ENCODE measurements at places on chromosomes 4 and X.

DNA sequence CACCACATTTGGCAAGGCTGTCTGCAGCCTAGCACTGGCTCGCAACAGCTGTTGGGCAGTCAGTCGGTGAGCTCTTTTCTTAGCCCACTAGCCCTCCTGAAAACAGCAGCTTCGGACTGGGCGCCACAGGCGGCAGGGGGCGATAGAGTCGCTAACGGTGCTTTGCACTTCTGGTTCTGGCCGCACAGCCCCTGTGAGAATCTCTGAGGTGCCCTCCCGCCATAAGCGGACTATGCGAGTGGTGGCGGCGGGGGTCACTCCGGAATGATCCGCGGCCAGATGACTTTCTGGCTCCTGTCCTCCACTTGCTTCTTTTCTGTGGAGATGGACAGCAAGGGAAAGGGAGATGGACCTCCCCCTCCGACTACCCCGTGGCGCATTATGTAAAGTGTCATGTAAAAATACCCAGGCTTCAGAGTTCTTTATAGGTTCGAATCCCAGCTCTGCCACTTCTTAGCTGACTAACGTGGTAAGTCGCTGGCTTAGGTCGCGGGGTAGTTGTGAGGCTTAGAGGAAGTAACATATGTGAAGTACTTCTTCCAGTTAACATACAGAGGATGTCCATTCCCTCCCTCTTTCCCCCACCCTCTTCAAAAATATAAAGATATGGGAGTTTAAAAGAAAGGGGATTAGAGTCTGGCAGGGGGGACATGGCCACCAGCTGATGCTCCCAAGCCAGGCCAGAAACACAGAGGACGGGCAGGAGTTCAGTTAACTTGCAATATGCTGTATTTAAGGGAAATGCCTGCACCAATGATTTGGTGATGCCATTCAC lies 11.0 kb downstream of the ARHGAP36 start:
- DNase-seq, result no peak

GRCh38 chr4:16969696-16970135 lies 71.3 kb upstream of the LDB2 start:
- no peak for DNase-seq

DNA sequence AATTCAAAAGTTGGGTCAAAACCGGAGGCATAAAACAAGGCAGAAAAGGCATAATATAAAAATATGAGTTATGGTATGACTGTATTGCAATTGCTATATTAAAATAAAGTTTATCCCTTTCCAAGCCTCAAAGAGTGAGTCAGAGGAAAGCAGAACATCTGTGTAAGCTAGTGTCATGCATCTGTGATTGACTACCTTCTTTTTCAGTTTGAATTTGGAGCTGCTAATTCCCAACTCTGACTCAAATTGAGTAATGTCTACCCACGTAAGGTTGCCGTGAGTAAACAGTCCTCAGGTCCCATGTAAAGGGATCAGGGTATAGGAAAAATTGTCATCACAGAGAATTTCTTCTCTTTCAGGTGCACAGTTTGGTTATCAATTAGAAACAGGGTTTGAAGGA lies 6.5 kb upstream of the SLITRK4 start:
- no peak for DNase-seq

DNA sequence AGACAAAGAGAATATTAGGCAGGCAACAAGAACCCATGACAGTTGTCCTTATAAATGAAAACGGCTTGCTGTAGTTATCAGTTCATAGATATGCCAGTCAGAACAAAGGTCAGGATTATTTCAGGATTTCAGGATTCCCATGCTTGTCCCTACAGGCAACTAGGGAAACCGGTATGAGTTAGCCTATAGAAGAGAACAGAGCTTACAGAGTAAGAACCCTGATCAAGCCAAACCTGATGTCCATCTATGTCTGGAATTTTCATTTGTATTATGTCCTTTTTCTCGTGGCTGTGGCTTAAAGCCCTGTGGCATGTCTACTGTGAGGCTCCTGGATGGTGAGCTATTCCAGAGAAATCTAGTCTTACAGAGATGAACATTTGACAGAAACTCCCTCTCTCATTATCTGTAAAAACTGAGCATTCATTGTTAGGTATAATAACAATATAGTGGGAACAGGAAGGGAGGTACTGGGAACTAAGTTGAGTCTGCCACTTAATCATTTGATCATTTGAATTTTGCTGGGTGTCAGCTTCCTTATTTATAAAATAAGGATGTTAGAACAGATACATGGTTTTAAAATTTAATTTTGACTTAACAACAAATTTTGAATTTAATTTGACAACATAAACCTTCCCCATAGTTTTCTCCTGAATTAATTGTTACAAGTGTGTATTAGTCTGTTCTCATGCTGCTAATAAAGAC lies 129.5 kb upstream of the KLF3 start:
- no peak for DNase-seq

DNA sequence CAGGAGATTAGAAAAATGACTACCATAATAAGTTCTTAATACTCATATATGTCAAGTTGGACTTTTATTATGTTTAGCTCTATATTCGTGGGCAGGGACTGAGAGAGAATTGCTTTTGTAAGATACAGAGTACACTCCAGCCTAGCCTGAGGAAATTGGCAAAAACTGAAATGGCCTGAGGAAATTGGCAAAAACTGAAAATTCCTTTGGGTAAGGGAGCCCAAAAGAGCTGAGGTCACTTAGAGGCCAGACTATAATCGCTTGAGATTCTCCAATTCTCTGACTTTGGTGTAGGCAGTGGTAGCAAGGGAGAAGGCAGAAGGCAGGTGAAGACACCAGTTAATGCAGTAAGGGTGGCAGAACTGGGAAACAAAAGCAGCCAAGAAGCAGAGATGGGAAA lies 124.5 kb upstream of the HCCS start:
- no peak for DNase-seq

DNA sequence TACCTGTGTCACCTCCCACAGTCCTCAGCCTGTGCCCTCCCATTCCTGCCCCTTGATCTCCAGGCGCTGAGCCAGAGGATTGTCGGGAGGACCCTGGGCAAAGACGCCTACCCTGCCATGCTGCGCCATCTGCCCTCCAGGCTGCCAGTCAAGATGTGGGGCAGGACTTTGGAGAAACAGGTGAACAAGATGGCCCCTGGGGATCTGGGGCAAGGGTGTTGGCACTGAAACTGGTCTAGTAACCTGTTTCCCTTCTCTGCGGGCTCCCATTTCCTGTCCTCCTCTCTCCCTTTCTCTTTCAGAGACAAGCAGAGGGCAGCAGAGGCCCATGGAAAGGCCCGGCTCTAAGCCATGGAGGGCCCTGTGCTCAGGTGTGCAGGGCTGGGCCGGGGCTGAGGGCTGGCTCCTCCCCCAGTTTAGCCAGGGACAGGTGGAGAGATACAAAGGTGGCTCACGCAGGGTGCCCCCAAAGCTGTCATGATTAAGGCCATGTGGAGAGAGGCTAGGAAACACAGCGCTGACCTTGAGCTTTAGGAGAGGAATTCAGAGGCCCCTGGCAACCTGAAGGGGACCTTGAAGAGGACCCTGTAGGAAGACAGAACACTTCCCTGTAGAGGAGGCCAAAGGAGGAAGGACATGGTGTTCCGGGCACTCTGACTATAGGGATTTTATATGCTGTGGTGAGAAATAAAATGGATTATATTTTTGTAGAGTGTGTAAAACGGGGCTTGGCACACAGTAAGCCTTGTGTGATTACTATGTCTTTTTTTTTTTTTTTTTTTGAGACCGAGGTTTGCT lies at the start of gene GLOD5:
GLOD5 (plus strand) TSS at position 74 of the 798 bp plus-strand sequence; CDS start at position 118, 44 bp downstream.
- peak; percentile 54 for DNase-seq

DNA sequence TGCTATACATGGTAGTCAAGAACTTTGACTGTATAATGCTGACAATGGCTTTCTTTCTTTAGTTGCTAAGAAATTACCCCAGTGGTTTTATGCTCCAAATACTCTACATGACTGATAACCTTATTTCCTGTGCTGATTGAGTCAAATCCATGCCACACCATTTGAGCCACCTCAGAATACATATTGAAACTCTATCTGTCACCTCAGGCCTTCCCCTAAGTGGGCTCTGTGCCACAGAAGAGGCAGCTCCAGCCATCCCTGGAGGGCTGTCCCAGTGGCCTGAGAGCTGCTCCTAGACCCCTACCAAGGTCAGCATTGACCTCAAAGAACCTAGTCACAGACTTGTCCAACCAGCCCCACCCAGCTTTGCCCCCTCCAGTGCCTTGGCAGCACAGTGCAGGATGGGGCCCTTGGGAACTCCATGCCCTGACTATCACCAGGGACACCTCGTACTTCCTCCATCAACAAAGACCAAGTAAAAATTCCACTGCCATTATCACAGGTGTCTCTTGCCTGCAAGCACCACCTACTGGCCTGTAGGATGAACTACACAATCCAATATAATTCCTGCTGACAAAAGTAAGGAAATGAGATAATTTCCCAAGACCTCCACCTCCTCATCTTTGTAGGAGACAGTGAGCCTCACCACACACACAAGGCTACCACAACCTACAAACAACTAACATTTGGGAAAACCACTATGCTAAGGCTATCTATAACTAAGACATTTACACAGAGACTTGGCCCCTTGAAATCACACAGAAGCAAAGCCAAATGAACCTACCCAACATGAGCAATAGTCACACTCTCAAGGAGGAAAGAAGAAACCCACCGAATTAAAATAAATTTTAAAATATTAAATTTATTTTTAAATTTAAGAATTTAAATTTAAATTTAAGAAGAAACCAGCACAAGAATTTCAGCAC lies 239.9 kb downstream of the NKX6-1 start:
- DNase-seq, result peak; percentile 7

- DNase-seq, result no peak
Observed at GRCh38 chr4:142314686-142315085, 531.4 kb downstream of the INPP4B start.

- DNase-seq, result no peak
Observed at GRCh38 chrX:41377624-41378023, 43.7 kb downstream of the DDX3X start.

DNA sequence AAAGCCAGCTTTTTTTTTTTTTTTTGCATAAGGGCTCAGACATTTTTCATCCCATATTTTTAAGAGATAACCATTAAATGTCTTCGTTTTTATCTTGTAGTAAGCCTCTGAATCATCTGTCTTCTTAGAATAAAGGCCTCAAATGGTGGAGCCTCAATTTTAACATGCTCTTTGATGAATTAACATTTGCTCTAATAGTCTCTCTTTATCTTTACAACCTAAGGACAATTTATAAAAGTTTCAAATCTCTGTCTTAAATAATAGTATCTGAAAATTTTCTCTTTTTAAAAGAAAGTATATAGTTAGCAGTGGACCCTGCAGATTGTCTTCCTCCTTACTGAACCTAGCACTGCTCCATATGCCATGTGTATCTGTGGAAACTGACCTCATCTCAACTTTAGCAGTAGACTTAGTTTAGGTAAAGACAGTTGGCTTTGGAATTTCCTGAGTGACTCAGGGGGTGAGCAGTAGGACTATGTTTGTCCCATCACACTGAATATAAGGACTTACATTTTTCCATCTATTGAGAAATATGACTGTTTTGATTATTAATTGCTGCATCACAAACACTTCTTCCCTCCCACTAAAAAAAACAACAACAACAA lies 1658.0 kb downstream of the STIM2 start:
- DNase-seq, result no peak

- DNase-seq, result no peak
Observed at GRCh38 chrX:14056206-14056605, 26.5 kb upstream of the GEMIN8 start.

DNA sequence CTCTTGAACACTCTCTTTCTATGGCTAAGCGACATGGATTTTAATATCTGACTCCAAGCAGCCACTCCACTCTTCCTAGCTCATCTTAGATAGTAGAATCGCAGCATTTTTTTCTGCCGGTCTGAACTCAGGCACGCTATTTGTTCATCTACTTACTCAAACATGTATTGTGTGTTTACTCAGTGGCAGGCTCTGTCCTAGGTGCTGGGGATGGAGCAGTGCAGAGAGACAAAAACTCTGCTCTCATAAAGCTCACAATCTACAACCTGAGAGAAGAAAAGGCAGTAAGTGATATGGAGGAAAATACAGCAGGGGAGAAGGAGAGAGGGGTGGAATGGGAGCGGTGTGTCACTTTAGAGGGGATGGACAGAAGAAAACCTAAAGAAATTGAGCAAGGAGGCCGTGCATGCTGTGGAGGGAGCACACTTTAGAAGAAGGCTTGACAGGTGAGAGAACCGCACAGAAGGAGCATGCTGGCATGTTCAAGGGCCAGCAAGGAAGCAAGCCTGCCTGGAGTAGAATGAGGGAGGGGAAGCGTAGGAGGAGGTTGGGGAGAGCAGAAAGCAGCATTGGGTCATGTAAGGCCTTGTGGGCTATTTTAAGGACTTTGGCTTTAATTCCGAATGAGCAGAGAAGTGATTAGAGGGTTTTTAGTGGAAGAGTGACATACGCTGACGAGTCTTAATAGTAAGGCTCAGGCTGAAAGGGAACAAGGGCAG lies 132.0 kb downstream of the ANK2 start:
- DNase-seq, result no peak

DNA sequence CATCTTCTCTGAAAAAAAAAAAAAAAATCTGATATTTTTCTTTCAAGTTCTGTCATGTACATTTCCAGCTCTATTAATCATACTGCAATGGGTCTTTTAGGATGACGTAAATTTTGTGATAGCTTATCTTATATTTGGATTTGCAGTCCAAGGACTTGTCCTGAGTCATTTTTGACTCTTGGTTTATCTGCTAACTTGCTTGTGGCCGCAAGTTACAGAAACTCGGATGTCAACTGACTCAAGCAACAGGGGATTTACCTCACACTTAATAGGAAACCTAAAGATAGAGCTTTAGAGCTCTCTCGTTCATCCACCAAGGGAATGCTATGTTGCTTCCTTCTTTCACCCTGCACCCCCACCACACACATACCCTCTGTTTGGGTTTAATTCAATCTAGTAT lies 1433.8 kb upstream of the TENM3 start:
- no peak for DNase-seq

- DNase-seq, result no peak
Observed at GRCh38 chr4:168852387-168852786, 157.7 kb downstream of the CBR4 start.
